ENCODE measurements at places on chromosomes 5 and 9.

- DNase-seq = no peak
These were observed 21.8 kb upstream of the FKTN start for GRCh38 chr9:105535920-105536668.

- no peak for DNase-seq
These were observed 350.5 kb downstream of the ADGRV1 start for GRCh38 chr5:90909101-90909503.

DNA sequence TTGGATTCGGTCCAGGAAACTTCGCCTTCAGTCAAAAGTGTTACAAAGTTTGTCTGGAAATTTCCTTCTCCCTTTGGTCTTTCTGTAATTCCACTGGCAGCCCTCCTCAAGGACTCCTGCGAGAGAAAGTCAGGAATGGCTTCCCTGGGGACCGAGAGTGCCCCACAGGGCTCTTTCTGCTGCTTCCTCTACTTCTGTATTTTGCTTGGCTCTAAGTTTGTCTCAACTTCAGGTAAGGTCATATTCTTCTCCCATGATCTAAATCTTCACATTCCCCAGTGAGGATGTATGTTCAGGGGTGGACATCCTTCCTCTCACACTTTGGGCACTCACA lies 10.3 kb upstream of the RIOK2 start:
- no peak for DNase-seq

DNA sequence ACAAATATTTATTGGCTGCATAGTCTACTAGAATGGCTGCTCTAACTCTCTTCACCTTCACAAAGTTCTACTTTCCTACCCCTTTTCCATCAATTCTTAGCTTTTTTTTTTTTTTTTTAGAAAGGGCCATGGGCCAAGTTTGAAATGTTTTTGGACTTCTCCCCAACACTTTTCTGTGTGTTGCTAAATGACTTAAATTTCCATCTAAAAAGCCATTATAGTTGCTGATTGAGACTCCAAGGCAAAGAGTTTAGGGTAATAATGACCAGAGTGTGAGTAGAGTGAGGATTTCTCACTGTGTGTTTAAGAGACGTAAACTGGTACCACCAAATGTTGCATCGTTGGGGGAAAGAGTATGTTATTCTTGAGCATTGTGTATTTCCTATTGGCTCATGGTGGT lies 24.4 kb downstream of the TNC start:
- DNase-seq = no peak

DNA sequence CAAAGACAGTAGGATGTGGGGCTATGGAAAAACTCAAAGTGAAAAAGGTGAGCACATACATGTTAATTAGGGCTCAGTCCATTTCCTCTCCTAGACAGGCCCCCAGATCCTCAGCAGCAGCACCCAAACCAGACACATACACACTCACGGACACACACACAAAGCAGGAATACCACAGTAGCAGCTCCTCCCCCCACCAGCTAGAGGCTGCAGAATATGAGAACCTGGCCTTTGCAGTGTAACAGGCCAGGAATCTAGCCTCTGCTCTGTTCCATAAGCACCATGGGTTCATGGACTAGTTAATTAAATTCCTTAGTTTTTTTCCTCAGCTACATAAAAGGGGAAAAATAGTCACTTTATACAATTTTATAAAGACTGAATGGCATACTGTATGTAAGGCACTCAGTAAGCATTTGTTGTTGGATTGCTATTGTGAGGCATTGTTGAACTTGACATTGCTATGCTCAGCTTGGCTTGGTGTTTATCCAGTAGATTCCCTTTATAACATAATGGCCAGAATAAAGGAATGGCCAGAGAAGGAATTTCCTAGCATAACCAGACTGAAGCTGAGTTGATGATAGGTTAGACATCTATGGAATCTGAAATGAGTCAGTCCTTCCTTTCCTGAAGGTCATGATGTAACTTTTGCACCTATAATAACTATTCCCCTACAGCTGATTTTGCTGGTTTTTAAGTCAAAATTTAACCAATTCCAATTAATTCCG lies 186.8 kb downstream of the SEMA5A start:
- no peak for DNase-seq

- no peak for DNase-seq
These were observed 33.3 kb downstream of the CD180 start for GRCh38 chr5:67163231-67163756.

- no peak for DNase-seq
These were observed 8.7 kb upstream of the IRX4 start for GRCh38 chr5:1891391-1891790.

GRCh38 chr5:73987915-73988314 lies 361.9 kb downstream of the ARHGEF28 start:
- DNase-seq = no peak

DNA sequence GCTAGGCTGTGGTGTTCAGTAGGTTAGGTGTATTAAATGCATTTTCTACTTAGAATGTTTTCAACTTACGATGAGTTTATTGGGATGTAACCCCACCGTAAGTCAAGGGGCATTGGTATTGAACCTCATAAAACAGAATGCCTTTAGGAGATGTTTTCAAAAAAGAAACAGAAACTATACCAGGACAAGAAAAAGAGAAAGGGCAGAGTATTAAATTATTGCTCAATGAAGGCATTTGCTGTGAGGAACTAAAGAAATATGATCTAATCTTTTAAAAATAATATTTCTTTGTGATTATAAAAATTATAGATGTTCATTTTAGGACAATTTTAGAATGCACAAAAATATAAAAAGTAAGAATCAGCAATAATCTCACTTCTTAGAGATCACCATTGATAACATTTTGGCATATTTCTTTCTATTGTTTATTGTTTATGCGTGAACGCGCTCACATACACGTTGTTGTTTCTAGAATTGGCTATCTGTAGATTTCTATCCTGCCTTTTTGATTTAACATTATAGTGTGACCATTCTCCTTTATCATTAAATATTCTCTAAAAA lies 8.0 kb downstream of the GALNT12 start:
- DNase-seq = no peak

- no peak for DNase-seq
These were observed 68.1 kb upstream of the FREM1 start for GRCh38 chr9:14978022-14979000.

DNA sequence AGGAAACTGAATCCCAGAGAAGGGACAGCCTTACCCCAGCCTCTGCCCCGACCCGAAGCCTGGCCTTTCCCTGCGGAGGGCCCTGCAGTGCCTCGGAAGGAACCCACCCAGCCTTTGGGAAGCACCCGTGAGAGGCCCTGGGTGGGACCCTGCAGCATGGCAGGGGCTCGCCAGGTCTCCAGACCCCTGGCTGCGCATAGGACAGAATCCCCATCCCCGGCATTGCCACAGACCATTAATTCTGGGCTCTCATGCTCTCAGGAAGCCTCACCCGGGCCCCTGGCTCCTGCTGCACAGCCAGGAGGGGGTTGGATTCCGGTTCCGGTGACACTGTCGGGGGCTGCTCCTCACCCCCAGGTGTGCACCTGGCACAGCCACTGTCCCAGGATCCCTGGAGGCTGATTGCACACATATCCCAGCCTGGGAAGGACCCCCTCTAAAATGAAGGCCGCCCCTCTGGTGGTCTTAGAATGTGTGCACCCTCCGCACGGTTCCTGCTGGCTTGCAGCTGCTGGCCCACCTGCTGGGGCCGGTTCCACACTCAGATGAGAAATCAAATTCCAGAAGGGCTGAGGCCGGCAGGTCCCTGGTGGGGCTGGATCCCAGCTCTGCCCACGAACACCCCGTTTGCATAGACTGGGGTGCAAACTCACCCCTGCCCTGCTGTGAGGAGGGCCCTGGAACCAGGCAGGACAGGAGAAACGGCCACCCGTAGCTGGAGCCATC lies 4.7 kb downstream of the EGFL7 start:
- no peak for DNase-seq

- no peak for DNase-seq
These were observed 206.2 kb downstream of the DCP2 start for GRCh38 chr5:113182658-113183344.

GRCh38 chr9:33437205-33437604 lies 10.2 kb downstream of the AQP3 start:
- no peak for DNase-seq

DNA sequence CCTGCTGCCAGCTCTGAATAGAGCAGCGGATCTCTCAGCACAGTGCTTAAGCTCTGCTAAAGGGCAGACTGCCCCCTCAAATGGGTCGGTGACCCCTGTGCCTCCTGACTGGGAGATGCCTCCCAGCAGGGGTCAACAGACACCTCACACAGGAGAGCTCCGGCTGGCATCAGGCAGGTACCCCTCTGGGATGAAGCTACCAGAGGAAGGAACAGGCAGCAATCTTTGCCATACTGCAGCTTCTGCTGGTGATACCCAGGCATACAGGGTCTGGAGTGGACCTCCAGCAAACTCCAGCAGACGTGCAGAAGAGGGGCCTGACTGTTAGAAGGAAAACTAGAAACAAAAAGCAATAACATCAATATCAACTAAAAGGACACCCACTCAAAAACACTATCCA lies 131.6 kb downstream of the TMEM232 start:
- no peak for DNase-seq

GRCh38 chr5:58497386-58497785 lies 6.2 kb downstream of the GAPT start:
- DNase-seq = no peak
